T-helper 2 cell (primary cell): ENCODE measurements at places on chromosomes 7 and 10.

- no peak for DNase-seq
Measured at GRCh38 chr7:90384433-90384832, 18.8 kb upstream of the CLDN12 start.

- DNase-seq, result peak; percentile 89
Measured at GRCh38 chr7:130205084-130205947, at the start of gene TMEM209. TSS of gene TMEM209 (minus strand) at chr7:130205406. CDS start at chr7:130205375, 31 bp downstream.

DNA sequence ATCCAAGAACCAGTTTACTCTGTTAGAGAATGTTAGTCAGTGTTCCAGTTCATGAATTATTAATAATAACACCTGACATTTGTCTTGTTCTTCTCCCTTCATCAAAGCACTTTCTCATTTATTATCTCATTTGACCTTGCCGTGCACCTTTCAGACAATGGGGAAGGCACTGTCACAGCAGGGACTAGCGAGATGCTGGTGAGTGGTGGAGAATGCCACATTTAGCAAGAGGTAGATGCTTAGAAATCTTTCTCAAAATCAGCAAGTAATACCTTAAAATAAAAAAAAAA, 34.2 kb upstream of the XRCC2 start:
- no peak for DNase-seq

DNA sequence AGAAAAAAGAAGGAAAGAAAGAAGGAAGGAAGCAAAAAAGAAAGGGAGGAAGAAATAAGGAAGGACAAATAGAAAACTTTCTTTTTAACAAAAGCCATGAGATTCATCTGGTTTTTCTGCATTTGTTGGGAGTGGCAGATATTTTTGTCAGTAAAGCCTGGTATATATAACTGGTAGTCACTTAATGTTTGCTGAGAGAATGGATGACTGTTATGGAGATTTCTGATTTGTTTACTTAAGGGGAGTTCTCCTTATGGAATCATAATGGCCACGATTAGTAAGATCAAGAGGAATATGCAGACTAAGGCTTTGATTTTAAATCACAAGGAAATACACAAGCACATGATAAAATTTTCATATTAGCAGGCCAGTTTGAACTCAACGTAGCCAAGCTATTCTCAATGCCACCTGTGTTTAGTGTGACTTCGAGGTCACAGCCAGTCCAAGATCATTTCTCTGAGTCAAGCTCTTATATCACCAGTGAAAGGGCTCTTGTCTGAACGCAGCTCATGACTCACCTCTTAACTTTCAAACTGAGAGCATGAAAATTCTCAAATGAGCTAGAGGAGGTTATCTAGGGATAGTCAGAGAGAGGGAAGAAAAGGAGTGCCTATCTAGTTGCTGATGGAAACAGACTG, 445.1 kb upstream of the ZMIZ1 start:
- DNase-seq, result no peak

GRCh38 chr10:36531621-36532020, 593.8 kb upstream of the ANKRD30A start:
- DNase-seq, result no peak

- DNase-seq, result no peak
Measured at GRCh38 chr7:133344275-133344674, 91.4 kb downstream of the EXOC4 start.

GRCh38 chr7:71239586-71240268, 107.8 kb downstream of the GALNT17 start:
- no peak for DNase-seq

DNA sequence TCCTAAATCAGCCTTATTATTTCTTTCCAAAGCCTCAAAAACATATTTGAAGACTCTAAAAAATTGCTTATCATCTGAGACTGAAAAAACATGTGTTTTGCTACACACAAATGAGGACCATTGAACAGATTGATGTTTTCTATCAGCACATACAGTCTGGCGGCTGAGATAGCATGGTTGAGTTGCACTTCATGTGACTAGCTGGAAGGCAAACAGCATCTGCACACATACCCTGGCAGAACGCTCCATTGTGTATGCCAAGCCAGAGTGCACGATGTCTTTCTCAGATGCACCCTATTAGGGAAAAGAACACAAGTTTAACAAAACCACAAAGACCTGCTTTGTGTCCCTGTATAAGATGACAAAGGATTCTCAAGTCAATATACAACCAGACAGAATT, 33.0 kb downstream of the FAM25A start:
- no peak for DNase-seq

- no peak for DNase-seq
Measured at GRCh38 chr10:126080291-126080825, 184.0 kb downstream of the FANK1 start.

- DNase-seq, result no peak
Measured at GRCh38 chr7:113806633-113807327, 112.0 kb downstream of the PPP1R3A start.

GRCh38 chr10:53314876-53315275, 542.3 kb upstream of the MBL2 start:
- no peak for DNase-seq
